ENCODE measurements at places on chromosomes 4 and X.

- no peak for DNase-seq
Measured at GRCh38 chrX:31039327-31039711, 32.5 kb downstream of the FTHL17 start.

GRCh38 chr4:155495572-155496293, 119.0 kb upstream of the MAP9 start:
- DNase-seq, result no peak

GRCh38 chrX:84709987-84710386, 207.7 kb upstream of the HDX start:
- DNase-seq, result no peak

DNA sequence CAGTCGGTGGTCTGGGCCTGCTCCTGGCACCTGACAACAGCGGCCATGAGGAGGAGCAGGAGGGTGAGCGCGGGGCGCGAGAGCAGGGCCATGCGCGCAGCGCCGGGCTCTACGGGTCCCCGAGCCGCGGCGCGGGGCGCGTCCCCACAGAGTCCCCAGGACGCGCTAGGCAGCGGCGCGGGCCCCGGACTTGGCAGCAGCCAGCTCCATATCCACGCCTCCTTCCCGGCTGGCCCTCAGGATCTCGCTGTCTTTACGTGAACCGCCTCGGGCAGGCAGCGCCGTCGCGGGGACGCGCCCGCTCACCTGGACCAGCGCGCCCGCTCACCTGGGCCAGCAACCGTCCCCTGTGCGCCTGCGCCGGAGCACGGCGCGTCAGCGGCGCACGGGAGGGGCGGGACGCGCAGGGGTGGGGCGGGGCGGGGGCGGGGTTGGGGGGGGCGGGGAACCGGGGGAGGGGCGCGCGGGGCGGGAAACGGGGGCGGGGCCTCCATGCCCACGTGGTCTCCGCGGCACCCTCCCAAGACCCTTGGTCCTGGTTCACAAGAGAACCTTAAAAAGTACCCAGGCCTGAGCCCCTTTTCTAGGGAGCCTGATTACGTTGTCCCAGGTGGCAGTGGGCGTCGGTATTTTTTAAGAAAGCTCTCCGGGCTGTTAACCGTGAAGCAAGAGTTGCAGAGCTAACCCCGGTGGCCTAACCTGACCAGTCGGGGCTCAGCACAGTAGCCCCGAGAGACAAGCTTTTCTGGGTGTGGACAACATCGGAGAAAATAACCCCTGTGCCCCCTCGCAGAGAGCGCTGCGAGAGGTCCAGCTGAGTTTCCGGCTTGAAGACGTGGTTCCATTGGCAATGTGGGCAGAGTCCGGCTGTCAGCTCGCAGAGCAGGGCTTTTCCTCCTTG, at the start of gene PLA2G12A:
TSS of gene PLA2G12A (minus strand) at position 353 of the 901 bp plus-strand sequence. CDS start at position 92, 261 bp downstream.
- peak; percentile 69 for DNase-seq

DNA sequence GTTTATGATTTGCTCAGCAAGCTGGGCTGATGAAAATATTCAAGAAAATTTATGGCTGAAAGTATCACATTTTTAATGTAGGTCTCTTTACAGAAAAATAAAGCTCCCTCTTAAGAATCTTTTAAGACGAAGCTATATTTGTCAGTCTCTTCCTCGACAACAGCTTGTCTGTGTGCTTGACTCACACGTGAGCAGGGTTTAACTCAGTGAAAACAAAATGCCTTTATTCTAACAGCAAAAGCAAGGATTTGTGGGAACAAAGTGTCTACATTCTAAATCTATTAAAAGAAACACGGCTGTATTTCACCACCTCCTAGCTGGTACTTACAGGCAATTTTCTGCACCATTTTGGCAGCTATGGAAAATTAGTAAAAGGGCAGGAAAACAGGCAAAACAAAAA, 75.5 kb downstream of the NYX start:
- no peak for DNase-seq

DNA sequence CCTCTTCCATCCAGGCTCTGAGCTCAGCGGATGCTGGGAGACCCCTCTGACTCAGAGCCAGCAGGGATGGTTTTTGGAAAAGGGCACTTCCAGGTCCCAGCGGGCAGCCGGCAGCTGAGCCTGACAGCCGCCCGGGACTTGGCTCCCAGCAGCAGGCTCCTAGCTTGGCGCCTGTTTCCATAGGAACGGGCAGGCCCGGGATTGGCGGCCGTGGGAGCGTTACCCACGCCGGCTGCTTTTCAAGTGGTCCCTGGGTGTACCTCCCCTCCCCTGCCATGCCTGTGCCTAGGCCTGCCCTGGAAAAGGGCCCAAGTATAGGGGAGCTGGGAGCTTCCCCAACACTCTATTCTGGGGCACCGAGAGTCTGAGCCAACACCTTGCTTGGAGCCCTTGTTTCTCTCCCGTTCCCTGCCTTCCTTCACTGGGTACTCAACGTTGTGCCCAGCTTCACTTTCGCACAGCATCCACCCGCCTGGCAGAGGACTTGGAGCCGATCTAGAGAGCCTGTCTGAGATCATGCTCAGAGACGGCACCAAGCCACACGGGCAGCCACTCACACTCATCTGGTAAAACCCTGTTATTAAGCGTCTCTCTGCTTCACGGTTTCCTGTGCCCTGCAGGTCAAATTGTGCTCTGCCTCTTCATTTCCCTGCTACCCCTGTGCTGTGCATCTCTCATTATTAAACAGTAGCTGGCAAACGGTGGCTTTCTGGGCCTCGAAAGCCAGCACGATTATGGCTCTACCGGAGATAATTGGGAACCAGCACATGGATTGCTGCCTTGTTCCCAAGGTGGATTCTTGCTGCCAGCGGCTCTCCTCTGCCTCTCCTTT, 521.5 kb downstream of the BCOR start:
- no peak for DNase-seq

GRCh38 chrX:1242891-1243402, 25.7 kb upstream of the CSF2RA start:
- no peak for DNase-seq

DNA sequence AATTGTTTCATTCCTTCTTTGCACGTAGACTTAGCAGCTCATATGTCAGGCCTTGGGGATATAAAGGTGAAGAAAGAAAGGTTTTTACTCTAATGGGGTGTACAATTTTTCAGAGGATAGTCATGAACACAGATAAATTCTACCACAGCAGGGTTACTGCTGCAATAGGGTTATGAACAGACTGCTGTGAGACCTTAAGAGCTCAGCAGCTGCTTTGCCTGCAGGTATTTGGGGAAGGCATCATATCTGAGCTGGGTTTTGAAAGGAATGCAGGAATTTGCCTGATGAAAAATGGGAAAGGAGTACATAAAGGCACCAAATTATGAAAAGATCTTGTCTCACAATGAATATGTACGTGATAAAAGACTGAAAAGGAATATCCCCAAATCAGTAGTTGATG, 128.9 kb downstream of the CEP135 start:
- no peak for DNase-seq

- DNase-seq, result no peak
Measured at GRCh38 chr4:5962416-5962815, 55.8 kb downstream of the C4orf50 start.

DNA sequence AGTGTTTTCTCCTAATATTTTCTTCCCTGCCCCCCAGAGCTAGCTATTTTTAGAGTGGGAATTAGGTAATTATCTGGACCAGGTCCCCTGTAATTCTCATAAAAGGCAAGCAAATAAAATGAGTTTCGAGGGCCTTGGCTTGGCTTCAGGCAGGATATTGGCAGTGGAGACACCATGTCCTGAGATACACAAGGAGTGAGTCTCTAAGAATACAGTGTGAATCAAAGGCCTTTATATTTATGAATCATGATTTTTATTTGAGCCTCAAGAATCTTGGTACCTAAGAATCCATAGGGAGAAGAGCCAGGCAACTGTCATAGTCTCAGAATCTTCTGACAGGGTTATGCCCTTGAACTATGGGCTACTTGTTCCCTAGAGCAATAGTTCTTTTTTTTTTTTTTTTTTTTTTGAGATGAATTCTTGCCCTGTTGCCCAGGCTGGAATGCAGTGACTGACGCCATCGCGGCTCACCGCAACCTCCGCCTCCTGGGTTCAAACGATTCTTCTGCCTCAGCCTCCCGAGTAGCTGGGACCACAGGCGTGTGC, 205.4 kb downstream of the LDB2 start:
- DNase-seq, result no peak

DNA sequence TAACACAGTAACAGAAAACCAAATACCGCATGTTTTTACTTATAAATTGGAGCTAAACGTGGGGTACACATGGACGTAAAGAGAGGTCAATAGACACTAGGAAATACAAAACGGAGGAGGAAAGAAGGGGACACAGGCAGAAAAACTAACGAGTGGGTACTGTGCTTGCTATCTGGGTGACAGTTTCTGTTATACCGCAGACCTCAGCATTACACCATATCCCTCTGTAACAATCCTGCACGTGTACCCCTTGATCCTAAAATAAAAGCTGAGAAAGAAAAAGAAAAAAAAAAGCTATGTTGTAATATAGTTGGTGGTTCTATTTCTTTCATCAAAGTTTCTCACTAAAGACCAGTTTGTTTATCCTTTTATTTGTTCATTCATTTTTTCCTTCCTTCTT, 47.9 kb upstream of the UNC5C start:
- no peak for DNase-seq

GRCh38 chr4:8351931-8352367, 82.4 kb downstream of the HTRA3 start:
- peak; percentile 58 for DNase-seq

DNA sequence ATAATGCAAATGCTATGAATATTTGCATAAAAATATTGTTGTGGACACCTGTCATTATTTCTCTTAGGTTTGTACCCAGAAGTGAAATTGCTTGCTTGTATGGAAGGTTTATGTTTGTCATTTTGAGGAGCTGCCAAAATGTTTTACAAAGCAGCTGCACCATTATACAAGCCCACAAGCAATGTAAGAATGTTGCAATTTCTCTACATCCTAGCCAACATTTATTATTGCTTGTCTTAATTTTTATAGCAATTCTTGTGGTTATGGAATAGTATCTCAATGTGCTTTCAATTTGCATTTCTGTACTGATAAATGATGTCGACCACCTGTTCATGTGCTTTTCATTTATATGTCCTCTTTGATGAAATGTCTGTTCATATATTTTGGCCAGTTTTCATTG, 18.7 kb upstream of the RBMX start:
- no peak for DNase-seq

DNA sequence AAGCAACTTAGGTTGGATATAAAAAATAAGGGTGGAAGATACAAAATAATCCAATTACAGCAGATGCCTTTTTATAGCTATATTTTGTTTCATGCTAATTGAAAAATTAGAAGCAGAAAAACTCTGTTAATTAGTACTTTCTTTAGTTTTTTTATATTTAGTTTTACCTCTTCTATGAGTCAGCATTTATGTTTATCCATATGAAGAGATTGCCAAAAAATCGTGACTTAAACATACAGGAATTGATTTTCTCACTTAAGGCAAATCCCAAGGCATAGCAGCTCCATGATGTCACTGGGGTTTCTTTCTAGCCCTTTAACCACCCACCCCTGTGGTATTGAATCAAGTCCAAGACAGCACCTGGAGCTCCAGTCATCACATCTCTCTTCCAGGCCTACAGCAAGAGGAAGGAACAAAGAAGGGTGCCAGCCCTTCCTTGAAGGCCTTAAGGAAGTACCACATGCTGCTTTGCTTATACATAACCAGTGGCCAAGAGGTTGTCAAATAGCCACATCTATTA, 365.8 kb upstream of the TENM3 start:
- no peak for DNase-seq

- no peak for DNase-seq
Measured at GRCh38 chr4:13478707-13479106, 5.4 kb downstream of the RAB28 start.

DNA sequence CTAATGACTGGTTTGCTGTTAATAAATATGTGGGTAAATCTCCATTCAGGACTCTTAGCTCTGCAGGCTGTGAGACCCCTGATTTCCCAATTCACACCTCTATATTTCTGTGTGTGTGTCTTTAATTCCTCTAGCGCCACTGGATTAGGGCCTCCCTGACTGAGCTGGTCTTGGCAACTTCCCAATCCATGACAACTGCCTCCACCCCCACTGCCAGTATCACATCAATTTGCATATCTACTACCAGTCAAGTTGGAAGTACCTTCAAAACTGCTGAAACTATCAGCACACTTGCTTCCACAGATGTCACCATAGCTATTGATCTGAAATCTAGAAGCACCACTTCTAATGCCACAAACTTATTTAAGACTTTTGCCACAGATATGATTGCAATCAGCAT, 27.6 kb downstream of the OPRPN start:
- no peak for DNase-seq

DNA sequence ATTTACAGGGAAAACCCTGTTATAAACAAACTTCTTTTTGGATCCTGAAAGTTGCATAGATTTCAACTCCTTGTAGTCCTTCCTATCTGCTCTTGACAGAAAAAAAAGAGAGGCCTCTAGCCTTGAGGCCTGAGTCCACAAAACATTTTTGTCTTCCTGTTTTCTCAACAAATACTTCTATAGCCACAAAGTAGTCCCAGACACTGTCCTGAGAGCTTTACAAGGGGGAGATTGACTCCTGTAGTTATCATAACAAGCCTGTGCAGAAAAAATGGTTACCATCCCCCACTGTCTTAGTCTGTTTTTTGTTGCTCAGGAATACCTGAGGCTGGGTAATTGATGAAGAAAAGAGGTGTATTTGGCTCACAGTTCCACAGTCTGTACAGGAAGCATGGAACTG, 35.2 kb downstream of the PCDH7 start:
- no peak for DNase-seq

DNA sequence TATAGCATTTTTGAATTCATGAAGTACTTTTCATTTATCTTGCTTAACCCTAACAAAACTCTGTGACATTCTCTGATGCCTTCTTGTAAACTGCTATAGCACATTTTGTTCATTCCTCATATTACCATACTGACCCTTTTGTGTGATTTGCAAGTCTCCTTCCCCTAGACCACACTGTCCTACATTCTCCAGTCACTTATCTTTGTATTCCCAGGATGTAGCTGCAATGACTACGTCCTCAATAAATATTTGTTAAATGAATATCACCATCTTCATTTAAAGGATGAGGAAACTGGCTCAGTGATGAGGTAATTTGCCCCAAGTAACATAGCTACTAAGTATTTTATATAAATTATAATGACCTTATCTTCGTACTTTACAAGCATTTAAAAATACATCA, 11.9 kb downstream of the HUWE1 start:
- DNase-seq, result no peak

DNA sequence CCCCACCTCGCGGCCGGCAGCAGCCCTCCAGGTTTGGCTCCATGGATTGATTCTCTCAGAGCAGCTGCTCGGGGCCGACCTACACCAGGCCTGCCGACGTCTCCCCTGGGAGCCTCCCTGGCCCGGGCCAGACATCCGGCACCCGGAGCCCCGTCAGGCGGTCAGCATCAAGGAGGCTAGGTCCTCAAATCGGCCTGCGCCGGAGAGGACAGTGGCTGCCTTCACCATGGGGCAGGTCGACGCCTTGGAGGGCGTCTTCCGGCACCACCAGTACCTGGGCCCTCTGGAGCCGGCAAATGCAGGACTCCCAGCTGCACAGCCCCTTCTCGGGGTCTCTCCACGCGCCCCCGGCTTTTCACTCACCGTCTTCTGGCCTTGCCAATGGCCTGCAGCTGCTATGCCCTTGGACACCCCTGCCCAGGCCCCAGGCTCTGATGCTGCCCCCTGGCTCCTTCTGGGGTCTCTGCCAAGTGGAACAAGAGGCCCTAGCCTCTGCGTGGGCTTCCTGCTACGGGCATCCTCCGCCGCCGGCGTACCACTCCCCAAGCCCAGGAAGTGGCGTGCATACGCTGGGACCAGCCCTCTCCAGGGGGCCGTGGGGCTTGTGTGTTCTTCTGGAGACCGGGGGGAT, 341.8 kb downstream of the MAGEB5 start:
- no peak for DNase-seq

Data from left renal cortex interstitium (tissue), 4 donors.